ENCODE measurements at places on chromosomes 5 and 9.

- no peak for DNase-seq
Observed at GRCh38 chr5:129541648-129542251, 81.7 kb downstream of the ADAMTS19 start.

DNA sequence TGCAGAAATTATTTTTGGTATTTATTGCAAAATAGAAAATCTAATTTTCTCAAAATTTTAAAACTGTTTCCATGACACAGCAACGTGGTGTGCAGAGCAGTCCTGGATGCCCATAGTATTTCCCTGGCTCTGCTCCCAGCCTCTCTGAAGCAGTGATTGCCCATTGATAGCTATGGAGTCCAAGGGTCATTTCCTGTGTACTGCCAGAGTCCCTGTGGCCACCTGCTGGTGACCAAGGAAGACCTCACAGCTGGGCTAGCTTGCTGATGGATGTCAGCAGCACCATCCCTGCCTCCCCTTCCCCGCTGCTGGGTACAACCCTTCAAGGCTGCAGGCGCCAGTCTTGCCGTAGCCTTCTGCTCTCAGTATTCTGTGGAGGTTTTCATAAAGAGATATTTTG, 184.1 kb downstream of the DIRAS2 start:
- no peak for DNase-seq

GRCh38 chr5:143506836-143507552, 103.5 kb upstream of the NR3C1 start:
- DNase-seq, result no peak

DNA sequence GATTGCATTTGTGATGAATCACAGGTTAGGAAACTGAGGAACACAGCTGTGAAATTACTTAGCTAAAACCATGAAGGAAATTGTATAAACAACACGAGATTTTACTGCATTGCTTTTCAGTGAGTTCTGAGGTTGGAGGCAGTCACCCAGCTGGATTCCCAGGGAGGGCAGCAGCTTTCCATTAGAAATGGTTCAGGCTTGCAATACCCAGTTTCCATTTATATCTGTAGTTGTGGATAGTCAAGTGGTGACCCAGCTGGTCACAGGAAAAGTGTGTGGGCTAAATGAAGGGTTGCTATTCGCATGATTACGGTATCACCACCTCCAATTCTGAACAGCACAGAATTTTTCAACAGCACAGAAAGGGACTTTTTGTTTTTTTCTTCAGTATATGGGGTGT, 34.3 kb upstream of the SPATA31D4 start:
- DNase-seq, result no peak

DNA sequence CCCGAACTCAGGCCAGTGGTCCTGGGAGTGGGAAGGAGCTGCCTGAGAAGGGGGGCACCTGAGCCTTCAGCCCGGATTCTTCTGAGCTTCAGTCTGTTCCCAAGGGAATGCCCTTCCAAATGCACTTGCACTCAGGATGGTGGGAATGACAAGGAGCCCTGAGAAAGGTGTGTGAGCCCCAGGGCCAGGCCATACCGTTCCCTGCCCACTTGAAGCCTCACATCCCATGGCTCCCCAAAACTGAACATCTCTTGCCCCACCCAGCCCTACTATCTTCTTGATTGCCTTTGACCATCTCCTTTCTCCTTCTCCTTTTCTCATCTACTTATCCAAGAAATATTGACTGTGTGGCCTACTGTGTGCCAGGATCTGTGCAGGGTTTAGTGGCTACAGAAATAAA, 84.4 kb upstream of the HSPA9 start:
- DNase-seq, result no peak

DNA sequence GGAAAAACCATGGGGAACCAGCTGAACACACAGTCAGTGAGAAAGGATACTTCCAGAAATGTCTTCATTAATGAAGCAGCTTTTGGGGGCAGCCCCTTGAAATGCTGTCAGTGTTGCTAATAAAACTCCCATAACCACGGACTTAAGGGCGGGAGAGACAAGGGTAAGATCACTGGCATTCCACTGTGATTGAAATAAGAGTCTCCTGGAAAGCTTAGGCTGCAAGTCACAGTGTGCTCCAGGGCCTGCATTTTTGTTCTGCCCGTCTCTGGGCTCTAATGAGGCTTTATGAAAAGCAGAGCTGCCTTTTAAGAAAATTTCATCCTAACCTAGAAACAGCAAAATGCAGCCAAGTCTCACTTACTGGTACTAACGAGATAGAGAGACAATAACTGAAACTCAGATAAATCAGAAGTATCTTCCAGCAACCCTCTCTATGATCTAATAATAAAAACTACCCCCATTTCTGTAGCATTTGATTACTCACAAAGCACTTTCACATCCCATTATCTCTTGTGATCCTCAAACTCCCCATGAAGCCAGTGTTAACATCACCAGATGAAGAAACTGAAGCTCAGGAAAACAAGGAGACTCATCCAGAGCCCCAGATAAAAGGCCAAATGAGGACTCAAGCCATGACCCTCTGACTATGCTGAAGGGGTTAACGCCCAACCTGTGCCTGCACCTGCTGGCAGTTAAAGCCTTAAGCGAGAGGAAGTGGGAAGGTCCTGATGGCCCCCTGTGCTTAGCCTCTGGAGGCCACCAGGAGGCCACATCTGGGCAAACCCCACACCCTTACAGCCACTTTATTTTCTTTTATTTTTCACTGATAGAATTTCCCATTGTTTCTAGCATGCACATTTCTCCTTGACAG, 37.5 kb downstream of the SPOCK1 start:
- DNase-seq, result no peak

GRCh38 chr5:100706776-100707175, 171.6 kb downstream of the FAM174A start:
- no peak for DNase-seq

DNA sequence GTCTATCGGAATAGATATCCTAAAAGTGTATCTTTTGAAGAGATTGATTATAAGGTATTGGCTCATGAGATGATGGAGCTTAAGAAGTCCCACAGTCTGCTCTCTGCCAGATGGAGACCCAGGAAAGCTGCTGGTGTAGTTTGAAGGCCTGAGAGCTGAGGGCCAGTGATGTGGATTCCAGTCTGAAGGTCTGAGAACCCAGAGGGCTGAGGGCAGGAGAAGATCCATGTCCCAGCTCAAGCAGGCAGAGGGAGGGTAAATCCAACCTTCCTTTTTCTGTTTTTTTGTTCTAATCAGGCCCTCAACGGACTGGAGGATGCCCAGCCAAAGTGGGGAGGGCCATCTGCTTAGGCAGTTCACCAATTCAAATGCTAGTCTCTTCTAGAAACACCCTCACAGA, 11.0 kb upstream of the ABL1 start:
- no peak for DNase-seq

- no peak for DNase-seq
Observed at GRCh38 chr5:110738503-110738811, 350 bp upstream of the SLC25A46 start.

DNA sequence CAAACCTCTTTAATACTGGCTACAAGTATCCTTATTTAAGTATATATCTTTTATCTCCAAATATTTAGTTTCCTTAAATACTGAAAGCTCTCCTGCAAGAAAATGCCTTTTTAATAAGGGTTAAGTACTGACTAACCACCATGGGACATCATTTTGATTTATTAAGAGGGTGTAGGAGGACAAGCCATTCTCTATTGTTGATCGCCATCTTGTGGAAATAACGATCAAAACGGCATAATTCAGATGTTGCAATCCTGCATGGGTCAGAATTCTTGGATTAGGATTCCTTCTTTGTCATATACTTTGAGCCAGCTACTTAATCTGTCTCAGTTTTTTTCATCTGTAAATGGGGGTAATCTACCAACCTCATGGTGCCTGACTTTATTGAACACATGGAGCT, 28.7 kb upstream of the C5orf46 start:
- no peak for DNase-seq

- no peak for DNase-seq
Observed at GRCh38 chr5:135214897-135215616, 181.0 kb upstream of the PITX1 start.

DNA sequence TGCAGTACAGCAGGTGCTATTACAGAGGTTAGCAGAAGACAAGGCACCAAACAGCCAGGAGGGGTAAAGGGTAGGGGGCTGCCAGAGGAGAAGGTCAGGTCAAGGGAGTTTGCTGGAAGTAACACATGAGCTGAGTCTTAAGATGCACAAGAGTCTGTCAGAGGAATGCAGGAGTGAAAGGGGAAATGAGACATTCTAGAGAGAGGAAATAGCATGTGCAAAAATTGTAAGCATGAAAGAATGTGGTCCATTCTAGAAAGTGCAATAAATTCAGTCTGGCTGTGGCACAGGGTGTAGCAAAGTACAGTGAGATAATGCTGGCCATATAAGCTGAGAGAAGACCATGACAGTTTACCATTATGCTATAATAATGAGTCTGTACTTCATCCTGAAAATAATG, 6.6 kb downstream of the GOLGA1 start:
- no peak for DNase-seq

DNA sequence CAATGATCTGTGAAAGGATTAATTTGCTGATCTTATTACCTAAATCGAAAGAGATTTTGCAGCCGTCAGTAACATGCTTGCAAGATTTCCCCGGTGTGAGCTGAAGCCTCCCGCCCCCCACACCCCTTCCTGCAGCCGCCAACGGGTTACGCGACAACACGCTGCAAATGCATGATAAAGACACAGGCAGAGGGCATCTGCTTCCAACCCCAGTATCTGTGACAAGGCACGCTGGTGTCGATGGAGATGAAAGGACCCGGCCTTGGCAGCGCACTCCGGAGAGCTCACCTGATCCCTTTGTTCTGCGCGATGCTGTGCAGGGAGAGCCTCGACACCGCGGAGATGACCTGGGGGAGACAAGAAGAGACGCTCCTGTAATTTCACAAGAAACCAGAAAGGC, 122.9 kb upstream of the SARDH start:
- DNase-seq, result no peak
